HepG2 (cell line): ENCODE measurements at places on chromosomes 2 and 18.

DNA sequence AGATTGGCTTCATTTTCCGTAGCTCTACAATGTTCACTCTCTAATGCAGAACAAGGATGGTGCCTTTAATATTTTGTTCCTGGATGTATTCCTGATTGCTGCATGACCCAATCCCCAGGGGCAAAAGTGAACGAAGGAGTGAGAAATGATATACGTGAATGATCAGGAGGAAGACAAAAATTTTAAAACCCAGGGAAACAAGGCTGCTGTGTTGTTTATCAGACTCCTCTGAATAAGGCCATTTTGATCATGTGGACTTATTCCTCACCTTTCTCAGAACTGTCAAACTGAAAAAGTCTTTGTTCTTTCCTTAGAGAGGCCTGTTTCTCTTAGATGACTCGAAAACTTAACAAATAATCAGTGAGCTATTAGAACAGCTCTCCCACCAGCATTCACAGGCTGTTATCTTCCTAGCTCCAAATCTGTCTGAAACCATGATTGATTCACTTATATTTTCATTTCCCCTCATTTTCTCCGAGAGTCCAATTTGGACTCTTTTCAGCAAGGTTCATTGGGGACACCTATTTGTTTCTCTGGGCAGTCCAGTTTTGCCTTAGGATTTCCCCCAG is 29.5 kb upstream of the COX7A2L start:
- no peak for DNase-seq

GRCh38 chr2:234488913-234489451 is 7.9 kb downstream of the ARL4C start:
- no peak for DNase-seq

DNA sequence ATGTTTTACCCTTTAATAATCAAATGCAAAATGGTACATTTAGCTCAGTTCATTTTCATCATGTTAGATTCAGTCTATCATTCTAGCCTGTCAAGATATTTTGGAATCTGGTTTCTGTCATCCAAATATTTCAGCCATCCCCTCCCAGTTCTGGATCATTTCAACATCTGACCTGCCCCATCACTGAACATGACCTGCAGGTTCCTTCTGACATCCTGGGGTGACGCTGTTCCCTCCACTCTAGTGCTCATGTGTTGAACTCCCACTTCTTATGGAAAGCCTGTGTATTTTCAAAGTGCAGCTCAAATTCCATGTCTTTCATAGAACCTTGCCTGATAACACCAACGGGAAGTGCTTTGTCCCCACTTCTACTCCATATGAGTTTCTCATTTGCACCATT is 320.0 kb upstream of the TNP1 start:
- DNase-seq, result no peak

DNA sequence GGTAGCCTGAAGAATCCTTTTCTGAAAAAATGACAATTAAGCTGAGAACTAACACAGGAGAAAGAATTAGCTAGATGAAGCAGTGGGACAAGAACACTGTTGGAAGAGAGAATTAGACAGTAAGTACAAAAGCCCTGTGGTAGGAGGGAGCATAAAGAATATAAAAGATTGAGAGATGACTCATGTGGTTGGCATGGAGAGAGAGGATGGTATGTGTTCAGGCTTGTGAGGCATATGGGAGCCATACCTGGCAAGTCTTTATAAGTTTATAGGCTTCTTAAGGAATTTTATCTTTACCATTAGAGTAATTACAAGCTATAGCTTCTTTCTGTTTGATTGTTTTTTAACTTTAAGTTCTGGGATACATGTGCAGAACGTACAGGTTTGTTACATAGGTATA is 325.0 kb downstream of the ARL6IP6 start:
- DNase-seq, result no peak

DNA sequence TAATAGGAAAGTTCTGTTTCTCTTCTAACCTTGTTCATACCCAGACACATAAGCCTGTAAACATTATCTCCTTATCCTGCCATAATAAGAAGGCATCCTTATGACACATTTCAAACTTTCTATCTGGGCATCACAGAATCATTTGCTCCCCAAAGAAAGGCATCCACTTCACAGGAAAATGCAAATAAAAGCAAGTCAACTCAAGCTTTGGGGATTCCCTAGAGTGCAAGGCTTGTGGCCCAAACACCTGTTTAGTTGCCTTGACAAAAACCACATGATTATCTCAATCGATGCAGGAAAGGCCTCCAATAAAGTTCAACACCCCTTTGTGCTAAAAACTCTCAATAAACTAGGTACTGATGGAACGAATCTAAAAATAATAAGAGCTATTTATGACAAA is 195.7 kb upstream of the GALNT5 start:
- no peak for DNase-seq

DNA sequence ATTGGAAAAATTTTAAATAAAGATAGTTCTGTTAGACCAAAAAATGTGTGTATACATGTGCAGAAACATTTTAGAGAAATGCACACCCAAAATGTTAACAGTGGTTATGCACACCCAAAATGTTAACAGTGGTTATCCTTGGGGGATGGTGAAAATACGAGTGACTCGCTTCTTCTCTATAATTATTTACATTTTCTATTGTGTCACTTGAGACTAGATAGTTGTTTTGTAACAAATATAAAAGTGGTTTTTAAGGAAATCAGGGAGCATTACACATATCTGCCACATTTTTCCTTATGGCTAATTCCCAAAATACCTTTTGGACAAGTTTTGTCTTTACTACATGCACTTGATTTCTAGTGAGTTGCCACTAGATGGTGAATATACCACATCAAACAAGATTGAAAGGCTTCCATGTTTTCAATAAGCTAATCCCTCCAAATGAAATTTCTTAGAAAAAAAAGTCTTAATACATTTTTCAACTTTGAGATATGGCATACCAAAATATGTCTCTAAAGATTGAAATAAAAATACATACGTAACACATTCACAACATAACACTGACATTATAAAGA is 9.0 kb upstream of the HIBCH start:
- DNase-seq, result peak; percentile 47
